ENCODE measurements at places on chromosomes 6 and 20. TPM values are rescaled to one million over a fixed set of nuclear protein-coding genes. Genes with fewer than 3 reads are reported as not detected.

Gene RIMS4
- 13.0 TPM for total RNA-seq

Gene WFDC5
- not detected for total RNA-seq

Gene GNMT
- 0.29 TPM for total RNA-seq

Gene SCRT2
- total RNA-seq: not detected
